ENCODE measurements at places on chromosomes 4 and X. TPM values are rescaled to one million over a fixed set of nuclear protein-coding genes. Genes with fewer than 3 reads are reported as not detected.

DNA sequence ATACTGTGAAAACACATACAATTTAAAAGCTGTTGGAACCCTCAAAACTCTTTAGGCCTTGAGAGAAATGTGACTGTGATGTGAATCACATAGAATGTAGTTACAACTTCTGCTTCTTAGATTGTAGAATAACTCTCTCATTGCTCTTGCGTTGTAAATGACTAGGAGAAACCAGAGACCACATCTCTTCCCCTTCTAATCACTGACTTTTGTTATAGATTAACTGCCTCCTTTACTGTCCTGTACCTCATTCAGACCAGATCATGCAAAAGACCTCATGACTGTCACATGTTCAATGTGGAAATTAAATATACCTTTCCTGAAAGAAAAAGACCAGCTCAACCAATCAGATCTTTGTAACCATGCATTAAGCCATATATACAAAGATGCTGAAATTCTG lies 43.2 kb upstream of the NEIL3 start:
- no peak for DNase-seq

DNA sequence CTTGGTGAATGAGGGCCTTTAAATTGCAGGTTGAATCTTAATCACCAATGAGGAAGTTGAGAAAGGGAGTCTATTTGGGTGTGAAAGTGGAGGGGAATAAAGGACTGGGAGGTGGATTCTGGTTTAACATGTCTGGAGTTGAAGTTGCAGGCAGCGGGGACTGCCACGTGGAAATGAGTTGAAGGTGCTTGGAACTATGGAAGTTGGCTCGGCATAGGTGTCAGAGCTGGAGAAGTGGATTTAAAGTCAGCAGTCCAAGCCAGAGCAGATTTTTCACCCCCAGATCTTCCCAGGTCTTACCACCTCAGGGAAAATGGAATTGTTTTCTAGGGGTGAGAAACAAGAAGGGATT lies 44.9 kb downstream of the TIGD4 start:
- DNase-seq: no peak

DNA sequence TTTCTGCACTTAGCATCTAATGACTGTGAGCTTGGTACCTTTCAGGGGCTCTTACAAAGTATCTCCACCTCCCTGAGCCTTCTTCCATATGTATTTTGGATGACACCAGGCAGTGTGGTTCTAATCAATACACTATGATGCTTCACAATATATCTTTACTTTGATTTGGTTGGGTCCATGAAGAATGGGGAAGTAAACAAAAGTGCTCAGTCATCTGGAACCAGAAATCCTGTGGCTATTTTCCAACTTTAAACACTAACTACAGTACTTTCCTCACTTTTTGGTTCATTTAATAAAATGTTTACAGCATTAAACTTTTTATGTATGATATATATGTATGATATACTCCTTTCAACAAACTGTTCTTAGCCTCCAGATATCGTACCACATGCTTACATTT lies 216.4 kb upstream of the AFF2 start:
- no peak for DNase-seq

DNA sequence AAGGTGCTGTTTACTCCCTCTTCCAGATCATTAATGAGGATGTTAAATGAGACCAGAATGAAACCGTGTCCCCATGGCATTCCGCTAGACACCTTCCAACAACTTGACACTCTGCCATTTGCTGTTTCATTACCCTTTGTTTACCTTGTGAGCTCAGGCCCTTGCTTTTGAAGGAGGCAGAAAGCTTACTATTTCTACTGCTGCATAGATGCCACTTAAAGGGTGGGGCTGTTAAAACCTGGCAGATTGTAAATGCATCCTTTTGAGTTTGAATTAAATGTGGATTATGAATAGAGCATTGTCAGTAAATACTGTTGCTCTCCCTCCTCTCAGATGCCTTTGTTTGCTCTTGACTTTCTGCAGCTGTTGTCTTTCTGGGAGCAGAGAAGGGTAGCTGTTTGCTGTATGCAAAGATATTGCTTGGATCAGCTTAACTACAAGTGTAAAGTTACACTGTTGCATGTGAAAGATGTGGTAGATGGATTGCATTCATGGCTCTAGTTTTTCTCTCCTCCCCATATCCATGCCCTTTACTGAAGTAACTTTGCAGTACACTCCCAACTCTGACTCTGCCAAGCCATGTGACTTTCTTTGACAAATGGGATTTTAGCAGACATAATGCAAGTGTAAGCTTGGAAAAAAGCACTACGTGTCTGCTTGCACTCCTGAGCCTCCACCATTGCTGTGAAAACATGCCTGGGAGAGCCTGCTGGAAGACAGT lies 75.0 kb upstream of the DHX15 start:
- no peak for DNase-seq

GRCh38 chrX:140917354-140918115 lies 84.9 kb upstream of the SPANXB1 start:
- no peak for DNase-seq

DNA sequence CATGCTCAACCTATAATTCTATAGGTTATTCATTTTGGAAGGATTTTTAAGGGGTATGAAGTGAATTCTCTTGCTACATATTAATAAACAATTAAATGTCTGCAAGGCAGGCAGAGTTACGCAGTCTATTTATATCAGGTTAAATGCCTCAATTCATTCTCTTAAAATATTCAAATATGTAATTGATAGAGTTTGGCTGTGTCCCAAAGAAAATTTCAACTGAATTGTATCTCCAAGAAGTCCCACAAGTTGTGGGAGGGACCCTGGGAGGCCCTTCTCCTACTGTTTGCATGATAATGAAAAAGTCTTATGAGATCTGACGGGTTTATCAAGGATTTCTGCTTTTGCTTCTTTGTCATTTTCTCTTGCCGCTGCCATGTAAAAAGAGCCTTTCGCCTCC lies 576.1 kb downstream of the TMA16 start:
- no peak for DNase-seq

DNA sequence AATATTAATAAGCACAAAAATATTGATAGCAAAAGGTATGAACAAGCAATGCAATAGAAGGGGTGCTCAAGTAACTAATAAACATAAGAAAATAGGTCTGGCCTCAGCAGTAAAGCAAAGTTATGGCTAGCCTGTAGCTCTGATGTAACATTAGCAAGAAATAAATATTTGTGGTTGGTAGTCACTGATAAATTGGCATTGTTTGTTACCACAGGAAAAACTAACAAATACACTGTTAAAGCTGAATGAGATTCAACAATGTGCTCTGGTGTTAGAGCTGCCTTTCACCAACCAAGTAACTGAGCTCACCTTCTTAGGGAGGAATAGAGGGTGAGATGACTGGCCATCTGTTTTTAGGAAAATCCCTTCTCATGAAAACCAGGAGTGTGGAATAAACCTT lies 71.4 kb downstream of the AREG start:
- no peak for DNase-seq

DNA sequence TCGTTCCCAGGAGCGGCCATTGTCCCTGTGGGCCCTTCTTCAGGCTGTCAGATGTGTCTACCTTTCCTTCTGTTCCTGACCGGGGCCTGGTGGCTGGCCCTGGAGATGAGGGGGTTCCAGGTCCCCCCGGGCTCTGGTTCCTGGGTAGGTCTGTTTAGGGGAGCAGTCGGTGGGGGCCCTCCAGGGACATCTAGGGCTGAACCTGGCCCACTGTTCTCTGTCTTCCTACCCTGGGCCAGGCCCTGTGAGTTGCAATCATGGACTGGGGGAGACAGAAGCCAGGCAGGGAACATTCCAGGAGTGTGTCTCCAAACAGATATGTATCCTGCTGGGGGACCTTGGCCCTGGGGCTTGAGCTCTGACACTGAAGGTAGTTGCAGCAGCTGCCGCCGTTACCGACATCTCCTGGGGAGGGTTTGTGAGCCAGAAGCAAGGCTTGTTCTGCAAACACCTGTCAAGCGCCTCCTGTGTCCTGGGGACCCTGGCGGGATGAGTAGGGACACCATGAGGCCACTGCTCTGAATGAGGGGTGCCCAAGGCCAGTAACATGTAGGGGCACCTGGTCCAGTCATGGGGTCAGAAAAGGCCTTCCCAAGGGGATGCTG lies 49.5 kb upstream of the ADRA2C start:
- DNase-seq: peak; percentile 6

- no peak for DNase-seq
Observed at GRCh38 chr4:61638591-61638990, 438.5 kb downstream of the ADGRL3 start.

GRCh38 chr4:16516796-16517439 lies 290.6 kb upstream of the TAPT1 start:
- peak; percentile 57 for DNase-seq

GRCh38 chrX:39309721-39310152 lies 508.5 kb downstream of the MID1IP1 start:
- DNase-seq: peak; percentile 42

DNA sequence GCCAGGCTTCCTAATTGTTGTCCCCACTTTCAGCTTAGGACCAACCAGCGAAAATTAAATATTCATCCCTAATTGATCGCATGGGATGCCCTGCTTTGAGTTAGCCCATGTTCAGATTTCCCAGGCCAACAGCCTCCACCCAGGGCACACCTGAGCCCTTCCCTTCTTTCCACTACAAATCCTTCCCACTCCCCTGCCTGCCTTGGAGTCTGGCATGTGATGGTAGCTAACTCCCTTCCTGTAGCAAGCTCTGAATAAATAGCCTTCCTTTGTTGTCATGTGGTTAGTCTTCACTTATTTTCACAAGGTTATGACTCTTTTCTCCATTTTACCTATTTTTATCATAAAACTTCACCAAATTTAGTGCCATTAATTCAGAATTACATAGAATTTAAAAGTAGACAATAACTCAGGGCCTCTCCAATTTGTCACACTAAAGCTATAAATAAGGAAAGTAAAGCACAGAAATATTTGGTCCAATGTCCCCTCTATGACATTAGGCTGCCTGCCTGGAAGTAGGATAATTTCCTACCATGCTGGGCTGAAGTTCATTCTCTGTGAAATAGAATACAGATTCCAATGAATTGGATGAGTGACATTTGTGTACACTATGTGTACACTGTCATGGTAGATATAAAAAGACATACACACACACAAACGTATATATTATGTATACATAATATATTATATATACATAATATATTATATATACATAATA lies 166.4 kb upstream of the CPEB2 start:
- DNase-seq: no peak

DNA sequence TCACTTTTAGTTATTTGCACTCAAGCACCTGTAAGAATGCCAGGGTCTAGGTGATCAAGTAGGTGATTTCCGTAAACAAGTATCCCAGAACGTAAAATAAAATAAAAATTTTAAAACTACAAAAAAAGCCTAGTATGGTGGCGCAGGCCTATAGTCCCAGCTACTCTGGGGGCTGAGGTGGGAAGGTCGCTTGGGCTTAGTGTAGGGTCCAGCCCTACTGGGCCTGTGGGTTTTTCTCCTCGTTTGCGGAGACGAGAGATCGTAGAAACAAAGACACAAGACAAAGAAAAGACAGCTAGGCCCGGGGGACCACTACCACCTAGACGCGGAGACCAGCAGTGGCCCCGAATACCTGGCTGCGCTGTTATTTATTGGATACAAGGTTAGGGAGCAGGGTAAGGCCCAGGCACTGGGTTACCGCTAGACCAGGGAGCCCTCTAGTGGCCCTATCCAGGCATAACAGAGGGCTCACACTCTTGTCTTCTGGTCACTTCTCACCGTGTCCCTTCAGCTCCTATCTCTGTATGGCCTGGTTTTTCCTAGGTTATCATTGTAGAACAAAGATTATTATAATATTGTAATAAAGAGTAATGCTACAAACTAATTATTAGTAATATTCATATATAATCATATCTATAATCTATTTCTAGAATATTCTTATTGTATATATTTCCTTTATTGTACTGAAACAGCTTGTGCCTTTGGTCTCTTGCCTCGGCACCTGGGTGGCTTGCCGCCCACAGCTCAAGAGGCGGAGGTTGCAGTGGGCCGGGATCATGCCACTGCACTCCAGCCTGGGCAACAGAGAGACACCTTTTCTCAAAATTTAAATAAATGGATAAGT lies 38.4 kb downstream of the SAGE1 start:
- DNase-seq: peak; percentile 49

GRCh38 chr4:99945718-99946355 lies 581 bp downstream of the DNAJB14 start:
- no peak for DNase-seq

- no peak for DNase-seq
Observed at GRCh38 chr4:6384541-6384940, 87.9 kb downstream of the PPP2R2C start.

- DNase-seq: no peak
Observed at GRCh38 chr4:56211202-56211601, 176.1 kb downstream of the AASDH start.

GRCh38 chr4:83112231-83112630 lies 2.3 kb downstream of the PLAC8 start:
- DNase-seq: no peak

GRCh38 chr4:146053891-146054290 lies 115.3 kb upstream of the ZNF827 start:
- DNase-seq: no peak

GRCh38 chrX:8647176-8647575 lies 84.8 kb downstream of the ANOS1 start:
- DNase-seq: no peak

DNA sequence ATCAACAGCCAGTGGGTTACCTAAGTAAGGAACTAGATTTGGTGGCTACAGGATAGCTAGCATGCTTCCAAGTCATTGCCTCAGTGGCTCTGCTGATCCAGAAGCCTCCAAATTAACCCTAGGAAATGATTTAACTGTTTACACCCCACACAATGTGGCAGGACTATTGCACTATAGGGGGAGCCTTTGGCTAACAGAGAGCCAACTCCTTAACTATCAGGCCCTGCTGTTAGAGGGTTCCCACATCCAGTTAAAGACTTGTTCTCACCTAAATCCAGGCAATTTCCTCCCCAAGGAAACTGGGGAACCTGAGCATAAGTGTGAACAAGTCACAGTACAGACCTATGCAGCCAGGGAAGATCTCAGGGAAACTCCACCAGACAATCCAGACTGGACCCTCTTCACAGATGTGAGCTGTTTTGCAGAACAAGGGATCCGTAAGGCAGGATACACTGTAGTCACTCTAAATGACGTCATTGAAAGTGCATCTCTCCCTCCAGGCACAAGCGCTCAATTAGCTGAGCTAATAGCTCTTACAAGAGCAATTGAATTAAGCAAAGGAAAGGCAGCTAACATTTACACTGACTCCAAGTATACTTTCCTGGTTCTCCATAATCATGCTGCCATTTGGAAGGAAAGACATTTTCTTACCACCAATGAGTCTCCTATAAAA lies 185.3 kb upstream of the SPOCK3 start:
- DNase-seq: no peak

GRCh38 chr4:104591510-104591911 lies 96.8 kb upstream of the CXXC4 start:
- DNase-seq: peak; percentile 25

HERC5 gene
- total RNA-seq: 2.4 TPM

PASD1 gene
- not detected for total RNA-seq

SSX2B gene
- not detected for total RNA-seq

All from left cardiac atrium (tissue), 4 donors.